PC-3 (cell line): ENCODE measurements at places on chromosomes 1 and 21. TPM values are rescaled to one million over a fixed set of nuclear protein-coding genes. Genes with fewer than 3 reads are reported as not detected.

Gene RPRD2
- total RNA-seq, result 12.5 and 12.6 TPM in 2 replicates

Gene FHAD1
- 0.95 and 1.4 TPM in 2 replicates for total RNA-seq

Gene PLPPR4
- 0.17 and 0.44 TPM in 2 replicates for total RNA-seq

Gene CBR3
- 49.3 and 56.3 TPM in 2 replicates for total RNA-seq

Gene CHIA
- not detected in 2 replicates for total RNA-seq

Gene HAO2
- not detected in 2 replicates for total RNA-seq

DNA sequence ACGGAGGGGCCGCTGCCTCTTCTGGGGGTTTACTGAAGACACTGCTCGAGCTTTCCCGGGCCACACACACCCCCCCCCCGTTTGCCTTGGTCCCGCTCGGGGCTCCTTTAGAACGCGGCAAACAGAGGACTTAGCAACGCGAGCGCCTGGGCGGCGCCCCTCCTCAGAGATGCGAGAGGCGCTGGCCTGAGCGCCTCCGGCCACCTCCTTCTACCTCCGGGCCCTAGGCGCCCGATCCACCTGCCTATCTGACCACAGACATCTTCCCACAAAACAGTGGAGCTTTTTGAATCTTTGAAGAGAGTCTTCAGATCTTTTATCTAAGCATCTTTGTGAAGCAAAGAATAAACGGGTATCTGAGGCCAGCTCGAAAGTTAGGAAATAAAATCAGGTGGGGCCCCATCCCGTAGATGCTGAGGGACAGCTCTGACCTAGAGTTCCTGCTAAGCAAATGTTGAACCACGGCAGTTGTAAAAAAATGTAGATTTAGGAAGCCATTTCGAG is 436 bp upstream of the TTLL7 start:
- H3K27me3 ChIP-seq, result no peaks in the 10 kb centered on the region
- peaks cover 16% of the 10 kb centered on the region for H3K4me1 ChIP-seq
- no peaks in the 10 kb centered on the region for H3K36me3 ChIP-seq
- H3K4me3 ChIP-seq, result peak overlapping the region; percentile 91

- peaks cover 22% of the 10 kb centered on the region for H3K4me1 ChIP-seq
- peak; percentile 69 for DNase-seq
- H3K4me3 ChIP-seq, result peak overlapping the region; percentile 41
- peak overlapping the region; percentile 79 for H3K27ac ChIP-seq
Measured at GRCh38 chr1:239558991-239559390, 172.6 kb downstream of the CHRM3 start.

DNA sequence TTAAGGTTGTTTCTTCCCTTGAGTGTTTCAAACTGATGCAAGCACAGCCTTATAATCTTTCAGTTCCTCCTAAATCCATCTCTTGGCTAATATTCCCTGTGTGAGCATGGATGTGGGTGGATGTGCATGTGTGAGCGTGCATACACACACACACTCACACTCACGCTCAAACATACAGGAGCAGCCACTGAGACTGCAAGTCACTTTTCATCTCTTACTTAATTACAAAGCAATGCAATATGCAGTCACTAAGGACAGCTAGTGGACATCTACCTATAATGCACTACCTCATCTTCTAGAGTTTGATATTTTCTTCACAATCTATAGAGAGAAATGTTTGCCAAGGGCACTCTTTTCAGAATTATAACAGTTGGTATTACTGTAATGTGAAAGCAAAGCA is 1.4 kb downstream of the ESRRG start:
- H3K4me1 ChIP-seq, result no peaks in the 10 kb centered on the region
- no peaks in the 10 kb centered on the region for H3K36me3 ChIP-seq
- no peak overlapping the region for H3K27ac ChIP-seq
- no peak overlapping the region for H3K4me3 ChIP-seq

GRCh38 chr21:19440792-19441655 is 1037.4 kb upstream of the TMPRSS15 start:
- H3K4me3 ChIP-seq, result no peak overlapping the region
- no peaks in the 10 kb centered on the region for H3K36me3 ChIP-seq
- no peaks in the 10 kb centered on the region for H3K4me1 ChIP-seq
- no peak overlapping the region for H3K27ac ChIP-seq
- no peak for DNase-seq

- DNase-seq, result no peak
- H3K4me3 ChIP-seq, result no peak overlapping the region
- H3K27ac ChIP-seq, result no peak overlapping the region
- no peaks in the 10 kb centered on the region for H3K36me3 ChIP-seq
- H3K4me1 ChIP-seq, result no peaks in the 10 kb centered on the region
Measured at GRCh38 chr1:11397151-11397901, 81.6 kb upstream of the DISP3 start.

DNA sequence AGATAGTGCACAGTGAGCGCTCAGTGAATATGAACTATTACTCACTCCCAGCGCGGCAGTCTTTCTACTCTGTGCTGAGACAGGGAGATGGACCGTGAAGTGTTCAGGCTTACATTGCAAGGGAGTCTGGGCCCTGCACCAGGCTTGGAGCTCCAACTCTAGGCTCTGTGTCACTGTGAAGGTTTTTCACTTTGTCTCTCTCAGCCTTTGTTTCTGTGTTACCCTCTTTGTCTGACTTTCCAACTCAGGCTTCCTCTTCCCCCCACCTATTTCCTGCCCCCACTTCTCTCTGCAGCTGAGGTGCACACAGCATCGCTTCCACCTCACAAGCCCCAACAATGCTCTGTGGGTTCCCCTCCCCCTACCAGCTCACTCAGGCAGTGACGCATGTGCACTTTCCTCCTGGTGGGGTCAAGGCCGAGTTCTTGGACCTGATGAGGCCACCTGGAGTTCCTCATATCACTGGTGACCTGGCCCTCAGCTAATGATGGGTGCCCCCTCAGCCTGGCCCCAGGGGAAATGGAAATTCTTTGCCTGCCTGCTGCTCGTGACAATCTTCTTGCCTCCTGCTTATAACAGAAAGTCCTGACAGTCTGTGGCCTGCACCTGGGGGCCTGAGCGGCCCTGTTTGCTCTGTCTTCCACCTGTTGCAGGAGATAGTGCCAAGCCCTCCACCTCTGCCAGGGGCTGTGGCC is 1.1 kb upstream of the LCK start:
- no peaks in the 10 kb centered on the region for H3K27me3 ChIP-seq
- no peaks in the 10 kb centered on the region for H3K36me3 ChIP-seq
- no peak for DNase-seq
- H3K27ac ChIP-seq, result no peak overlapping the region
- H3K4me3 ChIP-seq, result no peak overlapping the region

DNA sequence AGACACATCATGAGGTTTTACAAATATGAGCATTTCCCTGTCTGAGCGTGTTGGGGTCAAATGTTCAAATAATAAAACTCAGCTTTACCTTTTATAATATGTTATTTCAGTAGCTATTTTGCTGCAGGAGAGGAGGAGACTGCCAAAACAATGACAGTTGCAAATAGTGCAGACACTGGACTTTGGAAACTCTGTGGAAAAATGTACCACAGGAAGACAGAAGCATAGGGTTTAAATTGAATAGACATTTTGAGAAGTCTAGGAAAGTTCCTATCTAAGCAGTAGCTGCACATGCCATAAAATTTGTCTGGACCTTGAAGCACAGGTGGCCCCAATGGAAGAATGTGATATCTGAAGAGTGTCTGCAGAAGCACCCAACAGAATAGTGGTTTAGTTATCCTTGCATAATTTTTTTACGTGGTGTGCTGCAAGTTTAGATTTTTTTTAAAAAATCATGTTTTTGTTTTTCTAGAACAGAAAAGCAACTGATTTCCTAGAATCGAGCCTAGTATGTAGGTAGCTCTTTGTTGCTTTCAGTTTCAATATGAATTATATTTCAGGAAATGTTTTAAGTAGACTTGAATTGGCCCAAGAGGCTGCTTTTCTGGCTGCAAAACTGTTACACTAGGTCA is 14.0 kb upstream of the GBP5 start:
- H3K4me3 ChIP-seq, result no peak overlapping the region
- H3K36me3 ChIP-seq, result no peaks in the 10 kb centered on the region
- no peak for DNase-seq
- no peaks in the 10 kb centered on the region for H3K4me1 ChIP-seq
- no peaks in the 10 kb centered on the region for H3K27me3 ChIP-seq

DNA sequence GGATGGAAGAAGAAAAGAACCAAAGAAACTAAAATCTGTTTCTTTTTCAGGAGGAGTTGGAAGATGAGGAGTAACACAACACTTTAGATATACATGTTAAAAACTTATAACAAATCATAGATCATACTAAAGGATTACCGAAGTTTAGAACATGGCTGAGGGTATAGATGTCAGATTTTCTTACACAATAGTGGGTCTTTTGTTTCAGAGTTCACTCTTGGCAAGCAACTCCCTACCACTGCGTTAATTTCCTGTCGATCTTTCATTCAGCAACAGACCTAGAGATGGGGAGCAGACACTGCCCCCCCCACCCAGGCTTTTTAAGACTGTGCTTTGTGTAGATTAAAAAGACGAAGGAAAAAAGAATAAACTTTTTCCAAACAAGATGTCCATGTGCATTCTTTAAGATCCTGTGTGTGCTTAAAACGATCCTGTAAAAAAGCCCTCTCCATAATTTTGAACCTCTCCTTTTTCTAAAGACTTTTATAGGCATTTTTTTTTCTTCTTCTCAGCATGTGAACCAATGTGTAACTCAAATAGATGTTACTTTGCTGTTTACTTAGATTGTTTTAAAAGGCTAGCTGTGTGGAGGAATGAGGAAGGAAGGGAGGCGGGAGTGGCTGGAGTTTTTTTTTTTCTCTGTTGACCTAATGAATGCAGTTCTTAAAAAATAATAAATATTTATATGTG is 50.4 kb downstream of the NFIA start:
- H3K27ac ChIP-seq, result peak overlapping the region; percentile 48
- H3K4me1 ChIP-seq, result peaks cover 14% of the 10 kb centered on the region
- no peaks in the 10 kb centered on the region for H3K27me3 ChIP-seq
- no peaks in the 10 kb centered on the region for H3K36me3 ChIP-seq
- peak; percentile 33 for DNase-seq

GRCh38 chr21:37665230-37666024 is 250.8 kb downstream of the KCNJ6 start:
- no peaks in the 10 kb centered on the region for H3K36me3 ChIP-seq
- H3K4me3 ChIP-seq, result 0 out of 2 replicates have a peak overlapping the region, but pooled peaks have one; percentile 19
- H3K27ac ChIP-seq, result peak overlapping the region; percentile 50

- no peaks in the 10 kb centered on the region for H3K4me1 ChIP-seq
- no peak overlapping the region for H3K27ac ChIP-seq
- H3K27me3 ChIP-seq, result peaks cover 41% of the 10 kb centered on the region
- no peaks in the 10 kb centered on the region for H3K36me3 ChIP-seq
- no peak overlapping the region for H3K4me3 ChIP-seq
- no peak for DNase-seq
Measured at GRCh38 chr1:4464478-4464877, 189.9 kb upstream of the AJAP1 start.

GRCh38 chr1:232662910-232663309 is 33.0 kb upstream of the SIPA1L2 start:
- no peaks in the 10 kb centered on the region for H3K36me3 ChIP-seq
- H3K4me1 ChIP-seq, result peaks cover 21% of the 10 kb centered on the region
- no peaks in the 10 kb centered on the region for H3K27me3 ChIP-seq

DNA sequence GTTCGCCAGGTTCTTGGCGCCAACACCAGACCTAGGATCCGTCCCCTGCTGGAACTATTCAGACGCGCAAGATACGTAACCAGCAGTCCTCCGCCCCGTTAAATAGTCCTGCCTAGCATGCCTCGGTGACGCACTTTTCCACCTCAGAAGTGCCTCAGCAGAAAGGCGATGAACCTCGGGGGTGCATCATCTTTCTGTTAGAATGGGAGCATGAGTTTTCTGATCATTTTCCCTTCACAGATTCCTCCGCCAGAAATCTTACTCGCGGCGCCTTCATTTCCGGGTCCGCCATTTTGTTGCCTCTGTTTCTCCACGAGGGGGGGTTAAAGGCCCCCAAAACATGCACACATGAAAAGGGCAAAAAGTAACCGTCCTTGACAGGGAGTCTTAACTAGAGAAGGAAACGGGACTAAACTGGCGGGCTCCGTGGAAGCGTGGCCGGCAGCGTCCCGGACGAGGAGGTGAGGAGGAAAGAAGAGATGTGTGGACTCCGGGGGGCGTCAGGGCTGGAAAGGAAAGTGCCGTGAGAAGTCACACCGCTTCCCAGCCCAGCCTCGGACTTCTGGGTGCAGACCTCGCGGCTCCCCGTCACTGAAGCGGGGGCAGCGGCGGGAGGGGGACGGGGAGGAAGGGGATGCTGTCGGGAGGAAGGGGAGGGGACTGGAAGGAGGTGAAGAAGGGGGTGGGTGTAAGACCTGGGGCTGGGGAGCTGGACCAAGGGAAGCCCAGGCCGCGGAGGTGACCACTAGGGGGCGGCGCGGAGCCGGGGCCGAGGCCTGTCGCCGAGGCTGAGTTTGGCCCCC is at the start of gene GABPB2:
GABPB2 (plus strand) TSS at position 288 of the 803 bp plus-strand sequence. CDS start 17,429 bp downstream, outside the sequence.
- no peaks in the 10 kb centered on the region for H3K36me3 ChIP-seq
- H3K4me1 ChIP-seq, result peaks cover 14% of the 10 kb centered on the region
- peak within 1 kb of the TSS; percentile 86 for H3K27ac ChIP-seq
- peak within 1 kb of the TSS; percentile 88 for H3K4me3 ChIP-seq

DNA sequence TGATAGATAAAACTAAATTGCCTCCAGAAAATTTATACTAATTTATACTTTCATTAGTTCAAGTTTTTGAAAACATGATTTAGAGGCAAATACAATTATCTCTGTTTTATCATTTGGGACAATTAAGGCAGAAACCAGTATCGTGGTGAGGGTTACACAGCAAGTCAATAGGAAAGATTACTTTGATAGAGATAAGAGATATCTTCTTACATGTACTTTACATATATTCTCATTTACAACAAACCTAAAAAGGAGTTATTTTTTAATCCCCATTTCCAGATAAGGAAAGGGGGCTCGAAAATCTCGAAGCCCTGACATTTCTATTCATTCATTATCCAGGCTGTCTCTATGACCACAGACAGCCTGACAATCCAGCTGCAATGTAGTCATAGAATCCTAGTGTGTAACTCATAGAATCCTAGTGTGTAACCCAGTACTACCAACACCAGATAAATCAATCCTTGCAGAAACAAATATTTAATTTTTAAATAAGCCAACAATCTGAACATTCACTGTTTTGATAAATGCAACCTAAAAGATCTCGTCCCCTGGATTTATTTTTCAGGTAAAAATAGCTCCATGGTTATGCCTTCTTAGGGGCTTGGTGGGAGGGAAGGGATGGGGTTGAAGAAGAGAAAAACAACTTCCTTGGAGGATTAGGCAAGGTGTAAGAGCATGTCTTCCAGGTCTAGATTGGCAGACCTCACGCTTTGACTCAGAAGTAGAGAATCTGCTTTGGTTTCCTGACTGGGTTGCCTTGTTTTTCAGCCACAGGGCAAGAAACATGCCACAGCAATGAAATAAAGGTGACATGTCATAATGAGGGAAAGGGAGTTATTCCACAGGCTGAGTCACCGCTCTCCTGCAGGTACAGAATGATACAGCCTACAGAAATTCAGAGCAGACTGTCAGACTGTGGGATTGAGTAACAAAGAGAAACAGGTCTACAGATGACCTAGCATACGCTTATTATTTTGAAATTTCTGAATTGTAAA is 45.6 kb downstream of the IRF2BP2 start:
- H3K27ac ChIP-seq, result peak overlapping the region; percentile 59
- peak; percentile 94 for DNase-seq
- peak overlapping the region; percentile 40; the same call in 1 of the 2 replicates for H3K4me3 ChIP-seq
- H3K27me3 ChIP-seq, result no peaks in the 10 kb centered on the region
- no peaks in the 10 kb centered on the region for H3K36me3 ChIP-seq
